ENCODE measurements at places on chromosomes 3 and 15. TPM values are rescaled to one million over a fixed set of nuclear protein-coding genes. Genes with fewer than 3 reads are reported as not detected.
A peak's percentile ranks its signal among the peaks of the same experiment; 100 is the strongest.

DNA sequence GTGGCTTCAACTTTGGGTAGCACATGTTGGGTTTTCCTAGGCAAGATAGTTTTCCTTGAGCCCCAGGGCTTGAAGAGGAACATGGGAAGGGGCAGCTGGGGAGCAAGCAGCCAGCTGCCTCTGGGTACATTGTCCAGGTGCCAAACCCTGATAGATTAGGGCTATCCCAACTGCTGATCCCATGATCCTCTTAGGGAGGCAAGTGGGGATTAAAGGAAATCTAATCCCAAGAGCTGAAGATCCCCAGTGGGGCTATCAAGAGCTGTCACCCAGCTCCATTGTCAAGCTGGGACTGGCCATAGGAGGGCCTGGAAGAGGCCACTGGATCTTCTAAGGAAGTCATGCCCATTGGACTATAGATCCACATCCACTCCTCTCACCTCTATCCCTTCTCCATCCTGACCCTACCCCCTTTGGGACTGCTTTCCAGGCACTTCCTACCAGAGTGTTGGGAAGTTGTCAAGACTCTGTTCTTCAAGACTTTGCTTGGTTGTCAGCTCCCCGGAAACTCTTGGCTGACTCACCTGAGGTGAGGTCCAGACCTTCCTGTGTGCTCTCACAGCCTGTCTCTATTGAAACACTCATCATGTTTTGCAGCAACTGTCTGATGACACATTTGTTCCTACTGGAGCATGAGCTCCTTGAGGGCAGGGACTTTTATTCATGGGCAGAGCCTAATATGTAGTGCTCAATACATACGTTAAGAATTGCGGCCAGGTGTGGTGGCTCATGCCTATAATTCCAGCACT is 5.9 kb downstream of the CAMK2N2 start:
- DNase-seq, result no peak

MAGEL2 gene
- 5.8 TPM for polyA plus RNA-seq

DNA sequence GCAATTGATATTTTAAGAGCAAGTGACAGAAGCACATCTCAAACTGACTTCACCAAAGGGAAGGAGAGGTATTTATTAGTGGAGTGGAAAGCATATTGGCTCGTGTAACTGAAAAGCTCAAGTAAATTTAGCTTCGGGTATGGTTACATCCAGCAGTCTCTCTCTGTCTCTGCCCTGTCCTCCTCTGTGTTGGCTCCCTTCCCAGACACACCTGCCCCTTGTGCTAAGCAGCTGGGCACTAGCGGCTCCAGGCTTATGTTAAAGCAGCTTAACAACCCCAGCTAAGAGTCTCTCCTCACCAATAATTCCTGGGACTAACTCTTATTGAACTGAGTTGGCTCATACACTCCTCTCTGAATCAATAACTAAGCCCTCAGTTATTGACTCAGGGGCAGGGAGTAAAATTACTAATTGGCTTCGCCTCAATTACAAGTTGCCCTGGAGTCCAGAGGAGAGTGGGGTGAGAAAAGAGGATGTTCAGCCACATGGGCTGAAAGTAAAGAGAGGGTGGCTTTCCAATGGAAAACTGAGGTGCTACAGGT is 12.8 kb upstream of the SH3BP5 start:
- no peak for DNase-seq

- no peak for DNase-seq
These were observed 32.9 kb upstream of the UTS2B start for GRCh38 chr3:191363221-191363620.

GRCh38 chr15:41950127-41950483 is 22.3 kb downstream of the EHD4 start:
- no peak for DNase-seq

DNA sequence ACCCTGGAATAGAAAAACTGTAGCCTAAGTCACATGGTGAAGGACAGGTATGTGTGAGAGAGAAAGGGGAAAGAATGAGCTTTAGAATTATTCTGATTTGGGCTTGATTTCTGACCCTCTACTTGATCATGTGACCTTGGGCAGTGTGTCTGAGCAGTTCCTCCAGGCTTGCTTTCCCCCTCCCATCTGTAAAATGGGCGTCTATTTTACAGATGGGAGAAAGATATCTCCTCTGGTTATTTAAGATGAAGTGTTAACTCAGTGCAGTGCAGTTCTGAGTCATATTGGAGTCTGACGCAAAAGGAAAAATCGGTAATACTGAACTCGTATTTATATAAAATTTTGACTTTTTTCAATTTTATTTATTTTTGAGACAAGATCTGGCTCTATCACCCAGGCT is 38.1 kb upstream of the LMOD3 start:
- DNase-seq, result no peak

DNA sequence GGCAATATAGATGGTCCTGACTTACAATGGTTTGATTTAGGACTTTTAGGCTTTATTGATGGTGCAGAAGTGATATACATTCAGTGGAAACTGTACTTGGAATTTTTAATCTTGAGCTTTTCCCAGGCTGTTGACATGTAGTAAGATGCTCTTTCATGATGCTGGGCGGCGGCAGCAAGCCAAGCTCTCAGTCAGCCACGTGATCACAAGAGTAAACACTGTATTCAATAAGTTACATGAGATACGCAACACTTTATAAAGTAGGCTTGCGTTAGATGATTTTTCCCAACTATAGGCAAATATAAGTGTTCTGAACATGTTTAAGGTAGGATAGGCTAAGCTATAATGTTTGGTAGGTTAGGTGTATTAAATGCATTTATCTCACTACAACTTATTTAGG is 17.9 kb downstream of the PARP9 start:
- DNase-seq, result no peak

GRCh38 chr3:44076221-44076829 is 165.4 kb upstream of the TOPAZ1 start:
- DNase-seq, result no peak

DNA sequence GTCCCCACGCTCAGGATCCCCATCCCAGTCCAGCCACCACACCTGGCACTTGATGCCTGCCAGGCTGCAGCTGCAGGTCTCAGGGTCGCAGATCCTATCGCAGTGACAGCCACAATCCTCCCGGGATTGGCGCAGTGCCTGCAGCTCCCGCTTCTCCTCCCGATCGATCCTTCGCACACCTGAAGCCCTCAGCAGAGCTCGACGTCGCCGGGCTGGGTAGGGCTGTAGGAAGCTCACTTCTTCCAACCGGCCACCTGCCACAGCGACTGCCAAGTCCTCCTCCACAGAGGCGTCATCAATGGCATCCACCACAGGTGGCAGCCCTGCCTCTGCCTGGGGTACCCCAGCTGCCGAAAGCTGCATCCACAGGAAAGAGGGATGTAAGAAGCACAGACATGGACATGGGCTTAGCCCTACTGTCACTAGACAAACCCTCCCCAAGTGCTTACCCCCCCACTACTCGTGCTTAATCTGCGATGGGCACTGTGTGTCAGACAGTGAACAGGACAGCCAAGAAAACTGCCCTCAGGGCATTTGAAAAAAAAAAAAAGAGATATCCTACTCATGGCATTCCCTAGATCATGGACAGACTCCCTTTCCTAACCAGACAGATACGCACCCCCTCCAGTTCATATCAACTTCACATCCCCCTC is 9.2 kb downstream of the CSRNP1 start:
- no peak for DNase-seq

DNA sequence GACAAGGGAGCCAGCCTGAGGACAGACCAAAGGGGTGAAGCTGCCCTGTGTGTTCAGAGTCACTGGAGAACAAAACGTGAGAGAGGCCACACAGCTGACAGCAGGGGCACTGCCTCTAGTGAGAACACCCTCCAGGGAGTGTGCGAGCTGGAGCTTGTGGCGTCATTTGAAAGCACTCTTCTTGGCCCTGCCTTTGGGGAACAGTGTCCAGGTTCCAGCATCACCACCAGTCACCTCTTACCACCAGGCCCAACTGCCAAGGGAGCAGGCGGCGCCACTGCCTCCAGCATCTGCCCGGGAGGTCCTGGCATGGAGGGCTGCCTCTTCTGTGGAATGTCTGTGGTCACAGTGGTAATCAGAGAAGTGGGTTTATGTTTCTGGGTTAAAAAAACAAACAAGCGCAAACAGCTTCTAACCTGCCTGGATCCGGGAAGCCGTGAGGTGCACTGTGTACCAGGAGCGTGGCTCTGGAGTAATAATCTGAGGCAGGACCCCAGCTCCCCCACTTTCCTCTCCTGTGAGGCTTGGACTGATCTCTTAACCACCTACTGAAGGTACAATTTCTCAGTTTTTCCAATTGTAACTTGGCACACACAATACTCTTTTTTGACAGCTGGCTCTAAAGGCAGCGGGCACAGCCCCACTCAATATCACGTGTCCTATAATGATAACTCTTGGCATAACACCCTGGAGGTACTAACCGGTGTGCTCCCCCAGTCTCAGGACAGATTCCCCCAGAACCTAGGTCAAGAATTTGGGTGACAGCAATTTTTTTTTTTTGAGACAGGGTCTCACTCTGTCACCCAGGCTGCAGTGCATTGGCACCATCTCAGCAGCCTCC is 32.2 kb upstream of the CDCP1 start:
- DNase-seq, result no peak

DNA sequence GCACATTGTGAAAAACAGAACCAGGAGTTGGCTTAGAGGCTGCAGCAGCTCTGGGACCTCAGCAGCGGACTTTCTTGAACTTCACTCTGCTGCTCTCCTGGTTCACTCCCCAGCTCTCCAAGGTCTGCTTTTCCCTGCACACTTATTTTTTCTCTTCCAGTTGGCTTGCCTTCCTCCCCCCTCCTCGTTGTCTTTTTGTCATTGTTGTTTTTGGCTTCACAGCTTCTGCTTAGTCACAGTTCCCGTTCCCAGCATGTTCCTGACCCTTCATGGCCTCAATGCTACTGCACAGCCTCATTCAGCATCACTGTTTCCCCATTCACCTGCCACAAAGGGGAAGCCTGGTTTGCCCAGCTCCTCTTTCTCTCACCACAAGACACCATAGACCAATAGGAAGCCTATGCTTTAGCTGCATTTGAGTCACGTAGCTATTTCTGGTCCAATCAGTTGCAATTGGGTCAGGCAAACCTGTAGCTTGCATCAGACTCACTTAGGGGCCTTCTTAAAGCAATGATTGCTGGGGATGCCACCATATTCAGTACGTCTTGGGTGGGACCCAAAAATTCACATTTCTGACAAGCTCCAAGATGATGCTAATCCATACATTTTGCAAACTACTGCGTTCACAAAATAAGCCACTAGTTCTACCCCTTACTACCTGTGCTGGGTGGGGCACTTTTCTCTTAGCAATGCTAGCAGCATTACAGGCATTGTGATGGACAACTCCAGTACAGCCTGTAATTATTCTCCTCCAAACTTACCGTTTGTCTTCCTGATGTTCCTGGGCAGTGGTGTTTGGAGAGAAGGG is 7.8 kb upstream of the SUMF1 start:
- peak; percentile 43 for DNase-seq

DNA sequence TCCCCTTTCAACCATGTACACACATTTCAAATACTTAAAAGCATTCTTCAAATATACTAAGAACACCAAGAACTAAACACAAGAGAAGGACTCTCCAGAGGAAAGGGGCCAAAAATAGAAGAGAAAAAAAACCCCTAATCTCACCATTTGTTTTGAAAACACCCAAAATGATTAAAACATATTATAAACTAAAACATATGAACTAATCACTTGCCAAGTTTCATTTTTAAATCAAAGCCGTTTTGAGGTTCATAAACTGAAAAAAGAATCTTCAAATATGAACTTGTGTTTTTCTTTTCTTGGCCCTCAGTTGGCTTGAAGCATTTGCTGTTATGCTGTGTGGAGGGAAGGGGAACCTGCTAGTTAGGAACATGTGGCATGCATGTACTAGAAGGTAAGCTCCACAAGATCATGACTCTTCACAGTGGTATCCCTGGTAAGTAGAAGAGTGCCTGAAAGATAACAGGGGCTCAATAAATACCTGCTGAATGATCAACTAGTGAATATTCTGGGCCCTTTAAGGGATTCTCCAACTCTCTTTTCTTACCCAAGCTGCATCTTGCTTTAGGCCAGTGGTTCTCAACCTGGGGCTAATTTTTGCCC is 224.5 kb downstream of the TIGIT start:
- no peak for DNase-seq

GRCh38 chr15:43941555-43941954 is 114.8 kb downstream of the WDR76 start:
- no peak for DNase-seq

NDUFAF3 gene
- 544 TPM for polyA plus RNA-seq

NFKBIZ gene
- polyA plus RNA-seq, result 5.4 TPM

TTLL13 gene
- polyA plus RNA-seq, result 30.3 TPM

DNA sequence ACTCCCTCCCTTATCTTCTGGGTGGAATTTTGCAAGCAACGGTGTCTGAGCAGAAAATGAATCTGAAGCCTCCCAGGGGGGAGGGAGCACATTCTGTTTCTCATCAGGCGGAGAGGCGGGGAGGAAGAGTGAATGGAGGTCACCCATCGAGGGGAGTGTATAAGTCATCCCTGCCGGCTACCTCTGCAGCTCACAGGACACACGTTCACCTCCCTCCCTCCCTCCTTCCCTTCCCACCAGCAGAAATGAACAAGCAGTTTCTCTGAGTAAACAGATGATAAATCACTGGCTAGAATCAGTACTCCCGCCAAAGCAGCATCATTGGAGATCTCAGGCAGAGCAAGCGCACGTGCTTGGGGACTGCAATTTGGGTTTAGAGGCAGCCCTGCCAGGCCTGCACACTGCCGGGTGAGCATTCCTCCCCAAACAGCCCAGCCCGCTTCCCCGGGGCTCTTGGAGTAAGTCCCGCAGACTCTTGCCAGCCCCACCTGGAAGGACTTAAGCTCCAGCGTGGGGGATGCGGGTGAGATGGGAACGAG is 38.3 kb downstream of the CPN2 start:
- DNase-seq, result peak; percentile 76

- DNase-seq, result no peak
These were observed 338.8 kb downstream of the RBMS3 start for GRCh38 chr3:29619676-29620075.

GRCh38 chr15:46129145-46129544 is 494.3 kb downstream of the SQOR start:
- DNase-seq, result no peak

DNA sequence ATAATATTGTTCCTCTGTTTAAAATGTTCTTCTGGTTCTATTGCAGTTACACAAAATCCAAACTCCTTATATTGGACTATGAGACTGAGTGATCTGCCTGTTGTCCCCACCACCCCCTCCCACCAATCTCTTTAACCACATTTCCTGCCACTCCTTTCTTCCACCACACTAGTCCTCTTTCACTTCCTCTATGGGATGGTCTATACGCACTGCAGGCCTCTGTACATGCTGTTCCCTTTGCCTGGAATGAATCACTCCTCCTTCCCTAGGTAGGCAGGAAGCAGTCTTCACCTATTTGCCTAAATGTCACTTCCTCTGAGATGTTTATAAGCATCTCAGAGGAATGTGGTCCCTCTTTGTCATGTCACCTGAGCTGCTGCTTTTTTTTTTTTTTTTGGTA is 4.0 kb downstream of the MAP2K1 start:
- no peak for DNase-seq

FOXB1 gene
- polyA plus RNA-seq, result 7.4 TPM

GRCh38 chr3:188905547-188905946 is 266.2 kb upstream of the TPRG1 start:
- DNase-seq, result no peak

All from testis (tissue), 5 donors.